ENCODE measurements at places on chromosomes 16 and 17. TPM values are rescaled to one million over a fixed set of nuclear protein-coding genes. Genes with fewer than 3 reads are reported as not detected.

GRCh38 chr17:79905832-79906231, 66.6 kb upstream of the CBX4 start:
- peak; percentile 40 for DNase-seq

DNA sequence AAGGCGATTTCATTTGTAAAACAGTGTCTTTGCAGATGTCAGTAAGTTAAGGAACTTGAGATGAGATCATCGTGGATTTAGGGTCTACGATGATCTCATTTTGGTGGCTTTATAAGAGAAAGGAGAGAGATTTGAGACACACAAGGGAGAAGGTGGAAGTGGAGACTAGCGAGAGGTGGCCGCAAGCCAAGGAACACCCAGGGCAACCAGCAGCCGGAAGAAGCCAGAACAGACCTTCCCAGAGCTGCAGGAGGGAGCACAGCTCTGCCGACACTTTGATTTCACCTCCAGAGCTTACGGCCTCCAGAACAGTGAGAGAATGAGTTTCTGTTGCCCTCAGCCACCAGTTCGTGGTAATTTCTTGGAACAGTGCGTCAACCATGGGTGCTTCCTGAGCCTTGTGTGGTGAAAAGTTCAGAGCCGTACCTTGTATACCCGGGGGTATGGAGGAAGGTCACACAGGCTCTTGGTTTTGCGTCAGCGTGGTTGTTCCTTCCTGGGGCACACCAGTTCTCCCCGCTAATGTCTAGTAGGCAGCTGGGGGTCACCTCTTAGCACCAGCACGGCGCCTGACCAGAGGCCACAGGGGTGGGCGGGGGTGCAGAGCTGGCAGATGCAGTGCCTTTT, 12.9 kb upstream of the SEC14L1 start:
- DNase-seq, result no peak

- DNase-seq, result no peak
Observed at GRCh38 chr17:1820528-1821252, 9.0 kb downstream of the SMYD4 start.

- no peak for DNase-seq
Observed at GRCh38 chr17:32558997-32559650, 72.3 kb downstream of the CDK5R1 start.

- DNase-seq, result peak; percentile 32
Observed at GRCh38 chr16:67481561-67482232, 740 bp upstream of the ATP6V0D1 start.

DNA sequence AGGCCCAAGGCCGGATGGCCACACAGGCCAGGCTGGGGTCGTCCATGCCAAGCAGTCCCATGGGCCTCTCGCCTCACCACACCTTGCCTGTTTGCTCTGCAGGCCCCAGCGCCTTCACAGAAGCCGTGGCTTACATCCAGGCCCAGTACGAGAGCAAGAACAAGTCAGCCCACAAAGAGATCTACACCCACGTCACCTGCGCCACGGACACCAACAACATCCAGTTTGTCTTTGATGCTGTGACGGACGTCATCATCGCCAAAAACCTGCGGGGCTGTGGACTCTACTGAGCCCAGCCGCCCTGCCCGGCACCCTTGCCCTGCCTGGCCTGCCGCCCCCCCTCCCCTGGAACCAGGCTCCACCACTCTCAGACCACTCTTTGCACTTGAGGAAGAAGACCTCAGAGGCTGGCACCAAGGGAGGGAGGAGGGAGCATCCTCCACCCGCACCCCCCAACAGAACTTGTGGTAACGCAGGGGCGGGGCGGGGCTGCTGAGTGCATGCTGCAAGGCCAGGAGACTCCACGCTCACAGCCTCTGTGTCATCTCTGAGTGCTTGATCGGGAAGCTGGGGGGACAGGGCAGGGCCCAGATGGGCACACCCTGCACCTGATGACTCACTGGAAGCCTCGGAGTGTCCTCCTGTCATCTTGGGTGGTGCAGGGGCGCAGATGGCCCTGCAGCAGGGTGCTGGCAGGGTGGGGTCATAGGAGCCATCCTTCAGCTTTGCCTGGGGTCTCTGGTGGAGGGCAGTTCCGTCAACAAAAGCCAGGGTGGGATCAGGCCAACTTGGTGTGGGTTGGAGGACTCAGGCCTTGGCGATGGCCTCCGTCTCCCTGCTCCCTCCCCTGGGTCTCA, 81.5 kb downstream of the AMFR start:
- no peak for DNase-seq

DNA sequence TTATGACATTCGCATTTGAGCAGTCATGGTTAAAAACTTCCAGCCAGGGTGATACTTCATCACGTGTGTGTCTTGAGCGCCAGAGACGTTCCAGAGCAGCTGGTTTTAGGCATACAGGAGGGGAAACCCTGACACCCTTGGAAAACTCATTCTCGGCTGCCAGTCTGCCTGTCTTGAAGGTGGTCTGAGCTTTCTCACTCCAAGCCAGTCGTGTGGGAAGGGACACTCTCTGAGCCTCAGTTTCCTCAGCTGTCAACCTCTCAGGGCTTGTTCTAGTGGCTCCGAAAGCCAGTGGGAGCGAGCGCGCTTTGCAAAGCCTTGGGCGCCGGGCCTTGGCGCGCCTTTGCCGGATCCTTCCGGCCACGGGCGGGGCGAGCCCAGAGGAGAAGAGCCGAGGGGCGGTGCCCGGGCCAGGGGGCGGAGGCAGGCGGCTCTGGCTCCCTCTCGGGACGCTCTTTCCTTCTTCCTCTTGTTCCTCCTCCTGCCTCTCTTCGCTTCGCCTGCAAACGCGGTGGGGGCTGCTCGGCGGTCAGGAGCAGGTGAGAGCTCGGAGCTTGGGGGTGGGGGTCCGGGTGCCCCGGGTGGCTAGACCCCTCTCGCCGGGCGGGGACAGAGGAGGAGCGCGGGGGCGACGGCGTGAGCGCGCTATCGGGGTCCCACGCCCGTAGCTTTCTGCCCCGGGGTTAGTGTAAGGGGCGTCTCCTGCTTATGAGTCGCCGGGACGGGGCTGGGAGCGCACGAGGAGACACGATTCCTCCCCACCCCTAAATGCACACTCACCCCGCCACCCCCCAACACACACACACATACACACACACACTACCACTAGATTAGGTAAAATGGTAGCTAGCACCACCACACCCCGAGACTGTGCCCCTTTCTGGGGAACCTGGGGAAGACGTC, at the start of gene LDAF1:
TSS of gene LDAF1 (plus strand) at position 467 of the 903 bp plus-strand sequence. CDS start 2,509 bp downstream, outside the sequence.
- DNase-seq, result peak; percentile 68

- peak; percentile 98 for DNase-seq
Observed at GRCh38 chr17:76707985-76708807, 2.6 kb downstream of the MXRA7 start.

DNA sequence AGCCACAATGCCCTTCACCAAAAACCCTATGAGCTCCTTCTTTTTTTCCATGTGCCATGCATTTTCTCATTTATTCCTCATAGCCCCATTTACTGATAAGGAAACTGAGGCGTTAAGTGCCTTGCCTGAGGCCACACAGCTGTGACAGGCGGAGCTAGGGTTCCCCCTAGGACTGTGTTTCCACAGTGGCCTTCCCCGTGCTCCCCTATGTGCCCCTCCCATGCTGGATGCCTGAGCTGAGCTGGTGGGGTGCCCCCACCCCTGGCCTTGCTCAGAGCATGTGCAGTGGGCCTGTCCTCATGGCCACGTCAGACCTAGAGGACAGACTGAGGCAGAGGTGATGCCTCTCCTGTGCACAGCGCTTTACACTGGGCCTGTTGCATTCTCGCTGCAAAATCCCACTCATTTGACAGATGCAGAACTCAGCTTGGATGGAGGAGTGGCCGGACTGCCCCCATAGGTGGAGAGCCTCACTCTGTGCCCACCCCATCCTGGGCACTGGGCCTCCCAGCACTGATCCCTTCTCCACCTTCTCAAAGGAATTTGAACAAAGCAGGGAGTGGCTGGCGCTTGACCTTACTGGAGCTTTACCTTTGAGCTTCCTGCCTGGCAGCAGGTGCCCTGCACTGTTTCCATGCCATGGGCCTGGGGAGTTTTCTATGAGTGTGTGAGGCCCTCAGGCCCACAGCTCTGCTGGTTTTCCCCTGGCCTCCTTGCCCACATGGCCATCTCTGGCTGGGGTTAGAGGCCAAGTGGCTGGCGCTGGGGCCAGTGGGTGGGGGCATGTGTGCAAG, 2.6 kb downstream of the MAP2K3 start:
- DNase-seq, result no peak

DNA sequence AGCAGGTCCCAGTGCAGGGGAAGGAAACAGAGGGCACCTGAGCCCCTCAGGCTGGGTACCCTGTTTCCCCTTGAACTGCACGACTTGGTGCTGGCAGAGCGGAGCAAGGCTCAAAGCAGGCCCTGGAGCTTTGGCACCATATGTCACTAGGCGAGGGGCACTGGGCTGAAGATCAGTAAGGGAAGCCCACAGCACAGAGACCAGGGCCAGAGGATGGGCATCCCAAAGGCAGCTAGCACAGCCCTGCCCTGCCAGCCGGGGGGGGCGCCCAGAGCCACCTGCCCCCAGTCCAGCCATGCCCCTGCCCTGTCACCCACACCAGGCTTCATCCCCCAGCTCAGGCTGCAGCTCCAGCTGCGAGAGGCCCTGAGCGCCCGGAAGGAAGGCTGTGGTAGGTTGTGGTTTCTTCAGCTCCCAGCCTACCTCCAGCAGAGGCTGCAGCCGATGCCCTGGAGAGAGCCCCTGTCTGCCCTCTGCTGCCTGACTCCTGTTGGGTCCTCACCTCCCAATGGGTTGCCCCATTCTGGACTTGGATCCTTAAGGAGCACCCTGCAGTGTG, 10.9 kb downstream of the NHERF1 start:
- peak; percentile 80 for DNase-seq

DNA sequence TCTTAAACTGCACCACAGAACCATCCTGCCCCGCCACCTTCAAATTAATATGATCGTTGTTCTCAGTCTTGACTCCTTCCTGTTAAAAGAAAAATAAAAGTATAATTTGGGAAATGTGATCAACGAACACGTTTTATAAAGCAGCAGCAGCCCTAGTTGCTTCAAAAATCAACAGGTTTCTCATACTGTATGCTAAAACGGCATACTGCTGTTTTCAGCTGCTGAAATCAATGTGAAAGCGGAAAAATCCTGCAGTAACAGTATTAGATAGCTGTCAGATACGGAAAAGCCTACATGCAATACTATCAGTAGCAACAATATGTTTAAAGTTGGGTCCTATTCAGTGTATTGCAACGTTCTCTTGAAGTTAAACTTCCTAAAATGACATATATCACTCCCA, 1.6 kb downstream of the SUMO2 start:
- no peak for DNase-seq

- no peak for DNase-seq
Observed at GRCh38 chr16:12901597-12902461, at the start of gene SHISA9. TSS of gene SHISA9 (plus strand) at chr16:12901598.

DNA sequence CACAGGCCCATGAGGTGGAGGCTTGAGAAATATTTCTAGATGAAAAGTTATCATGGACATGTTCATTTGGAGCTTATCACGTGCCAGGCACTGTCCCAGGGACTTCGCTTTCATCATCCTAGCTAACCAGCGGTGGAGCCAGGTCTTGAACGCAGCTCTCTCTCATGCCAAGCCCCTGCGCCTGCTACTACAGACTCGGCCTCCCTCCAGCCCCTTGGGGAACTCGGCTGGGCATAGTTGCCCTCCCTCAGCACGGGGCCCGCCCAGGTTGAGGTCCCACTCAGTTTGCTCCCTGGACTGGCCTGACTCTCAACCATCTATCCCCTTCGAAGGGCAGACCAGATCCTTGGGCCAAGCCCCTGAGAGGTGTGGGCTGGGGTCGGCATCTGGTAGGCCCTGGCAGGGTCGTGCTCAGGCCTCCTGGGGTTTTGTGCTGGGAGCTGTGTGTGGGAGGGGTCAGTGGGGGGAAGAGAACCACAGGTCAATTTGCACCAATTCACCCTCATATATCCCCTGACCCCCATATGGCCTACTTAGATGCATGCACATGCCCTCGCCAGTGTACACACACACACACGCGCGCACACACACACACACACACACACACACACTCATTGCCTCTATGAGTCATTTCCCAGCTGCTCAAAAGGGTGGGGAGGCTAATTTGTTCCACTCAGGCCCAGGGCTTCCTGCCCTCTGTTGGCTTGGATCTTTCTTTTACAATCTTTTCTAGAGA, 12.1 kb upstream of the SCN4A start:
- peak; percentile 83 for DNase-seq

GRCh38 chr16:79093554-79093967, 507.0 kb downstream of the MAF start:
- no peak for DNase-seq

DNA sequence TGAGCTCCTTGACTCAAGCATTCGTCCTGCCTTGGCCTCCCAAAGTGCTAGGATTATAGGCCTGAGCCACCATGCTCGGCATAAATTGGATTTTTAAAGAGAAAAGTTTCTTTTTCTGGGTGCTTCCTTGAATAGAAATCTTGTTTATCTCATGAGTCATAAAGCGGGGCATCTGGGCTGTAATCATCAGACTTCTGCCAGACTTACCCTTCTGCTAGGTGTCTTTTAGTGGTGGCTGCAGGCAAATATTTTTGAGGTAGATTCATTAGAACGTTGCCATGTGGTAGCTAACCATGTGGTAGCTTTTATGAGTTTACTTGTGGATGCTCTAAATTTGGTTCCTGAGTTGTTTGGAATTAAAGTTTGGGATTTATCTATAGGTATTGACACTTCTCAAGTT, 13.4 kb downstream of the PGS1 start:
- DNase-seq, result no peak

DNA sequence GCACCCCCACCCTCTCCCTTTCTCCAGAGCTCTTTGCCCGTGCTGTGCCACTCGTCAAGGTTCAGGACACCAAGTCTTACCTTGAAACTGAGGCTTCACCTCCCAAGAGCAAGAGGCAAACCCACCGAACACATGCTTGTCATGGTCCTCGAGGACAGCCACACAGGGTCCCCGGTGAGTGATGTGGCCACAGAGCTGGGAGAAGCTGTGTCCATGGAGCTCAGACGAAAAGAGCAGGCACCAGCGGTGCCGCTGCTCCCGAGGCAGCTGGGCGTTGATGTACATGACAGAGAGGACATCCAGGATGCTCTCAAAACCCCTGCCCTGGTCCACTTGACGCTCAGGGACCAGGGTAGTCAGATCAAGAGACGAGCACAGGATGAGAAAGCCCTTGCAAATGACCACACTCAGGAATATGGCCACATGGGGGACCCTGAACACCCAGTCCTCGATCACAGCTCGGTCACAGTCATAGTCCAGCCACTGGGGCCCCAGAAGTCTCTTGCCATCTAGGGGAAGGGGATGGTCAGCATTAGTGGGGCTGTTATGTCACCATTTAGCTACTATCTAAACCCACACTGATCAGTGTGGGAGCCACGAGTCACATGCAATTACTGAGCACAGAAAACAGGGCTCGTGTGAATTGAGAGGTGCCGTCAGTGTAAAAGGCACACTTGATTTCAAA, 17.8 kb downstream of the MEAK7 start:
- no peak for DNase-seq

The SKAP1 gene
- not detected for total RNA-seq

The LGALS3BP gene
- total RNA-seq, result 142 TPM

The CCL17 gene
- total RNA-seq, result not detected

The SRCIN1 gene
- not detected for total RNA-seq

The DPEP3 gene
- not detected for total RNA-seq

The HOXB7 gene
- 18.8 TPM for total RNA-seq

The KRT14 gene
- total RNA-seq, result not detected

The ZNF319 gene
- total RNA-seq, result 5.6 TPM

The ALDH3A2 gene
- total RNA-seq, result 117 TPM

The TPSD1 gene
- not detected for total RNA-seq

The WNK4 gene
- total RNA-seq, result 0.18 TPM

The SPNS2 gene
- not detected for total RNA-seq

The NPIPB13 gene
- 2.3 TPM for total RNA-seq

The DNAAF1 gene
- total RNA-seq, result not detected
